ENCODE measurements at places on chromosomes 16 and 17.

- no peak for DNase-seq
These were observed 55.2 kb downstream of the CDH11 start for GRCh38 chr16:65066651-65067050.

DNA sequence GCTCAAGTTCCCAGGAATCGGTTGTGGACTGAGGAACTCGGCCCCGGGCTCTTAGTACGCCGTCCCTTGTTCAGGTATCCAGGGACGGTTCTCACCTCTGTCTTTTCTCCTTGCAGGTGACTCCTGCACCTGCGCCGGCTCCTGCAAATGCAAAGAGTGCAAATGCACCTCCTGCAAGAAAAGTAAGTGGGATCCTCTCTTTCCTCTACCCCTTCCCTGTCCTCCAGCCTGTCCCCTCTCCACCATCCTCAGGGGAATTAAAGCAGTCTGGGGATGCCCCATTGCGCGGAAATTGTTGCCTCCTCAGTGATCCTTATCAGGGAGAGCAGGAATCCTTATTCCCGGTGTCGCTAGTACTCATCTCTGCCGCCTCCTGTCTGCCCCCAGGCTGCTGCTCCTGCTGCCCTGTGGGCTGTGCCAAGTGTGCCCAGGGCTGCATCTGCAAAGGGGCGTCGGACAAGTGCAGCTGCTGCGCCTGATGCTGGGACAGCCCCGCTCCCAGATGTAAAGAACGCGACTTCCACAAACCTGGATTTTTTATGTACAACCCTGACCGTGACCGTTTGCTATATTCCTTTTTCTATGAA lies 585 bp downstream of the MT2A start:
- no peak for DNase-seq

DNA sequence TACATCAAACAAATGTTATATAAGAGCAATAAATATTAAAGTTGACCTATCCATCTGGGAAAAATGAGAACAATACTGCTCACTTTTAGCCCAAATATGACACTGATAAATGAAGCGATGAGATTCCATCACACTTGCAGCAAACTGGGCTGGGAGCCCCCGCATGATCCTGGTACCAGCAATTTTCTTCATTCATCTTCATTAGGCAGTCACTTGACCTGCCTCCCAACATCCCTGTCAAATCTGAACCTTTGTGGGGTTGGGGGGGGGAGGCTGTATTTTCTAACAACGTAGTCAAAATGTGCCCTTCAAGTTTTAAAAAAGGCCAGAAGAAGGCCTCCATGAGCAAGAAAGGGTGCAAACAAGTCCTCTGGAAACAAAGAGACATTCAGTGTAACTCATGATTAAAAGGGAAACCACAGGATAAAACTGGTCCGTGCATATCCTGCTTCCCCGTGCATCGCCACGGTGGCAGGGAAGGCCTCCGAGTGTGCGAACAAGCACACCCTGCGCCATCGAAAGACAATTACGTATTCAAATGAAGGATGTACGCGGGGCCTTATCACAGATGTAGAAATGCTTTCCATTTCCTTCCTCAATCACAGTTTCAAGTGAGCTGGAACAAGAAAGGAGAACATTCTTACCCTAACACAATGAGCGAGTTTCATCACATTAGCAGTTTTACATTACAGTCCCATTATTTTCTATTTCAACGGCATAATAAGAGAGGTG lies 48.4 kb downstream of the TOX3 start:
- no peak for DNase-seq

DNA sequence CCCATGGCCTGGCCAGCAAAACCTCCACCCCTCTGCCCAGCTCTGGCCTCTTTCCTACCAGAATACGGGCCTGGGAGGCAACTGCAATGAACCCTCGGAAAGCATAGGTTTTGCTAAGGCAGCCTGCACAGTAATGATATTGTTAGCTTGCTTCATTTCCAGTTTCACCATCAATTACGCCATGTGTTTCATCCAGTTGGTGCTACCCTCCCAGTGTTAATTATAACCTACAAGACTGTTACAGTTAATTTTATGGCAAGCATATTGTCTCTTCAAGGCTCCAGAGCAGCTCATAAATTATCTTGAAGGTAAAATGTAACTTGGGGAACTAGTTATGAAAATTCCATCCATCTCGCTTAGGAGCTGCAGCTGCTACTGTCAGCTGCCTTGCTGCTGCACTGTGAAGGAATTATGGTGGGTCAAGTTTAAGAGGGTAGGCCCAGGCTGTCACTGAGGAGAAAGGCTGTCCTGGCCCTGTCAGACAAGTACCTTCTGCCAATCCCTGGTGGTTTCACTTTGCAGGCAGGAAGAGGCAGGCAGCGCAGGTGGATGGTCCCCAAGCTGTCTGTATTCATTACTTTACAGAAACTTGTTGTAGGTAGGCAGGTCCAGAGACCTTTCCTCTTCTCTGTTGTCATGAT lies 242.9 kb downstream of the FTO start:
- DNase-seq, result no peak

- DNase-seq, result no peak
These were observed 192.4 kb downstream of the RAB11FIP4 start for GRCh38 chr17:31583772-31584356.

DNA sequence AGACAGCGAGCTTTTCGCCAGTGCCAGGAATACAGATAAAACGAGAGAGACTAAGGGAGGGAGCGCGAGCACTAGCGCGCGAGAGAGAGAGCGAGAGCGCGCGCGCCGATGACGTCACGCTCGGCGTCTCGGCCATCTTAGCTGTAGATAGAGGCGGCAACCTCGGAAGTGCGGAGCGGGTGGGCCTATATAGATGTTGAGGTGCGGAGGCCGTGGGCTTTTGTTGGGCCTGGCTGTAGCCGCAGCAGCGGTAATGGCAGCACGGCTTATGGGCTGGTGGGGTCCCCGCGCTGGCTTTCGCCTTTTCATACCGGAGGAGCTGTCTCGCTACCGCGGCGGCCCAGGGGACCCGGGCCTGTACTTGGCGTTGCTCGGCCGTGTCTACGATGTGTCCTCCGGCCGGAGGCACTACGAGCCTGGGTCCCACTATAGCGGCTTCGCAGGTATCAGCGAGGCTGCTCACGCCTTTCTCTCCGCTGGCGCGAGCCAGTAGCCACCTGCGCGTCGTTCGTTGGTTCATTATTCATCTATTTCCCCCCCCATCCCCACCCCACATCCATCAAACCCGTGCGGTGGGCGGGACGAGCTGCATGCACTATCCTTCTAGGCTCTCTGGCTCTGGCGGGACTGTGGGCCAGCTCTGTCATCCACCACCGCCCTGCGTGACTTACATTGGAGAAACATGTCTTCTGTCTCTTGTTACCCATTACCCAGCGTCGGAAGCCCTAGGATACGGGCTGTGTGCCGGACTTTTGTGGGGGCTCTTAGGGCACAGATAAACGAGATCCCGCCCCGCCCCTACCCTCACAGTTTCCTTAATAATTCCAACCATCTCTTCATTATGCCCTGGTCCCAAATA lies 795 bp downstream of the CYB5D2 start:
- DNase-seq, result peak; percentile 79

GRCh38 chr17:58539698-58540097 lies 25.3 kb upstream of the MTMR4 start:
- DNase-seq, result no peak

DNA sequence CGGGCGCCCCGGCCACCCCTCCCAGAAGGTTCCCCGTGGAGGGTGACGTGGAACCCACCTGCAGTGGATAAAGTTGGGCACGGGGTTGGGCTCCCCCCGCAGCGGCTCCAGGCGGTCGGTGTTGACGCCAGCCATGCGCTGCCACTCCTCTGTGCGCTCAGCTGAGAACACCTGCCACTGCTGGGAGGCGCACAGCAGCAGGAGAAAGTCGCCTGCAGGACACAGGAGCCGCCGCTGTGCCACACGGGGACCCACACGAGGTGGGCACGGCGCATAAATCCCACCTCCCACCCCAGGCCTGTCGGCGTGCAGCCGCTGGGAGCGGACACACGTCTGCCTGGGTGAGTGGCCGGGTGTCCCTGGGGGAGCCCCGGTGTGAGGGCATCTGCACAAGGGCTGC lies 20.7 kb downstream of the CTU2 start:
- no peak for DNase-seq

GRCh38 chr16:86806838-86807351 lies 228.5 kb downstream of the FOXL1 start:
- DNase-seq, result no peak

All from GM12864 (cell line).